ENCODE measurements at places on chromosomes 7 and 10.

GRCh38 chr7:71339924-71340323 lies 208.0 kb downstream of the GALNT17 start:
- DNase-seq: no peak

DNA sequence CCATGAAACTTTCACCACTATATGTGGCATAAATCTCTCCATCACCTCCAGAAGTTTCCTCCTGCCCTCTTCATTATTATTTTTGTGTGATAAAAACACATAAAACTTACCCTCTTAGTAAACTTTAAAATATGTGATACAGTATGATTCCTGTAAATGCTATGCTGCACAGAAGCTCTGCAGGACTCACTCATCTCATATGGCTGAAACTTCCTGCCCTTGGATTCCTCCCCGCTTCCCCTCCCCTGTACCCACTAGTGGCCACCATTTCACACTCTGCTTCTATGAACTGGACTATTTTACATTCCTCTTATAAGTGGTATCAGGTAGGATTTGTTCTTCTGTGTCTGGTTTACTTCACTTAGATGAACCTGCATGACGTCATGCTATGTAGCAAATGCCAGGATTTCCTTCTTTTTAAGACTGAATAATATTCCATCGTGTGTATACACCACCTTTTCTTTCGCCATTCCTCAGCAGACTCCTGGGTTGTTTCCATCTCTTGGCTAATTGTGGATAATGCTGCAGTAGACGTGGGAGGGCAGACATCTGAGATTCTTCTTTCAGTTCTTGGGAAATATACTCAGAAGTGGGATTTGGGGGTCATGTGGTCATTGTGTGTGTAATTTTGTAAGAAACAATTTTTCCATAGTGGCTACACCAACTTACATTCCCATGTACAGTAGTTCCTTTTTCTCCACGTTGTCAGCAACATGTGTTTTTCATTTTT lies 335.2 kb downstream of the SDK1 start:
- no peak for DNase-seq

DNA sequence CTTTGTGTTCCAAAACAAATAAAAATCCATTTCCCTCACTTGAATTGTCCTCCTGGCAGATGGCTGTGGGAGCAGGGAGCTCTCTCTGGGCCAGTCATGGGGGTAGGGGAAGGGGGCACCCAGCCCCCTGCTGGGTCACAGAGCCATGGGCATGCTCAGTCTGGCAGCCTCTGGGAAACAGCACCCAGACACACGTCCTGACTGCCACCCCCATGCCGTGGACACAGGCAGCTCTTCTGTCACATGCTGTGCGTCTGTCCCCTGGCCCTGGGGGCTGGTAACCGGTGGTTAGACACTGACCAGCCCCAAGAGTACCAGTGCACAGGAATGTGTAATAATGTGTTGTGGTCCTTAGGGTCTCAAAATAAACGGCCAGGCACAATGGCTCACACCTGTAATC lies 47.0 kb downstream of the RASGEF1A start:
- DNase-seq: no peak

GRCh38 chr10:21048068-21048467 lies 151.0 kb upstream of the NEBL start:
- no peak for DNase-seq

GRCh38 chr7:117791877-117792780 lies 81.1 kb downstream of the CTTNBP2 start:
- peak; percentile 3 for DNase-seq

GRCh38 chr7:26100406-26101339 lies 51.3 kb upstream of the NFE2L3 start:
- DNase-seq: no peak

DNA sequence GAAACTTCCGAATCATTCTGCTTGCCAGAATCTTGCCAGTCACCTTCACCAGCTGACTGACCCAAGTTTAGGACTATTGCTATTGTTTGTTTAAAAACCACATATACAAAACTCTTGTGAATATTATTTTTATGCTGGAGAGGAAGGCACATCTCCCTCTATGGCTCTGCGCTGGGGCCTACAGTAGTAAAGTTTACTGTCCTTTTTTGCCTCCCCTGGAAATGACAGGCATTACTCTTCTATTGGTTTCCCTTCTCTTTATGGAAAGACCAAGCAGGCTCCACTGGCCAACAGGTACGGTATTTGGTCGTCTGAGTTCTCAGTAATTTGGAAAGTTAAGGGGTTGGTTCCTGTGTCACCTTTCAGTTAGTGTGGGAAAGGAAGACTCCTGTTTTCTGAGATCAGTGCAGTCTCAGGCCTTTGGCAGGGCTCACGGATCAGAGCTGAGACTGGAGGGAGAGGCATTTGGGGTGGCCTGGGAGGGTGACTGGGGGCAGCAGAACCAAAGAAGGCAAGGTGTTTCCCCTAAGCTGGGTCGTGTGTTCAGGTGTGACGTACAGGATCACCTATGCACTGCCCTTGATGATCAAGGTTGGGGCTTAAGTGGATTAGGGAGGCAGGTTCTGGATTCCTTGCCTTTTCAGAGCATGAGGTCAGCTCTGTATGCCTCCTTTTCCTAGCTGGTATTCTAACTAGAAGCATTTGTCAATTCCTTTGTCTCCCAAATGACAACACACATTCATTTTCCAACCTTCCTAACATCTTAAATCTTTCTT lies 16.0 kb upstream of the KIF5B start:
- DNase-seq: no peak

DNA sequence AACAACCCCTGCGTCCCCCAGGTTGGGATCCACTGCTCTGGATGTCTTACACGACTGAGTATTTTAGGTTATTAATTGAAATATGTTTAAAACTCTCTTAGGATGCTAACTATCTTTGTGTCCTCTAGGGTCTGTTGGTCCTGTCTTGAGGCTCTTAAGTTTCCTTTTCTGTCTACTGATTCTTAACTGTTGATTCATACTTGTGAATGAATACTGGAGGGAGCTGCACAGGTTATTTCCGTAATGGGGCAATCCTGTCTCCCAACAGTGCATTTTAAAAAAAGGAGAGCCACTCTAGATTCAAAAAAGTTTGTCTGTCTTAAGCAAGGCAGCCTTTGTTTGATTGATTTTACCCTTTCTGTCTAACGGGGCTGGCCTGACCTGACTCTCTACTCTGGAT lies 237.6 kb upstream of the POM121L12 start:
- no peak for DNase-seq

DNA sequence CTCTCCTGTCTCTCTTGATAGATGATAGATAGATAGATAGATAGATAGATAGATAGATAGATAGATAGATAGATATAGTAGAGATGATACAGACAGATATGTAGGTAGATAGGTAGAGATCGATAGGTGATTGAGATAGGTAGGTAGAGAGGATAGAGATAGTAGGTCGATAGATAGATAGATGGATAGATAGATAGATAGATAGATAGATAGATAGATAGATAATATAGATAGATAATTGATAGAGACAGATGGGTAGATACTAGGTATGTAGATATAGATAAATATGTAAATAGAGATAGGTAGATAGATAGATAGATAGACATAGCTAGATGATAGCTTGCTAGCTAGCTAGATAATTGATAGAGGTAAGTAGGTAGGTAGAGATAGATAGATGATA lies 1154.2 kb upstream of the AUTS2 start:
- DNase-seq: no peak

DNA sequence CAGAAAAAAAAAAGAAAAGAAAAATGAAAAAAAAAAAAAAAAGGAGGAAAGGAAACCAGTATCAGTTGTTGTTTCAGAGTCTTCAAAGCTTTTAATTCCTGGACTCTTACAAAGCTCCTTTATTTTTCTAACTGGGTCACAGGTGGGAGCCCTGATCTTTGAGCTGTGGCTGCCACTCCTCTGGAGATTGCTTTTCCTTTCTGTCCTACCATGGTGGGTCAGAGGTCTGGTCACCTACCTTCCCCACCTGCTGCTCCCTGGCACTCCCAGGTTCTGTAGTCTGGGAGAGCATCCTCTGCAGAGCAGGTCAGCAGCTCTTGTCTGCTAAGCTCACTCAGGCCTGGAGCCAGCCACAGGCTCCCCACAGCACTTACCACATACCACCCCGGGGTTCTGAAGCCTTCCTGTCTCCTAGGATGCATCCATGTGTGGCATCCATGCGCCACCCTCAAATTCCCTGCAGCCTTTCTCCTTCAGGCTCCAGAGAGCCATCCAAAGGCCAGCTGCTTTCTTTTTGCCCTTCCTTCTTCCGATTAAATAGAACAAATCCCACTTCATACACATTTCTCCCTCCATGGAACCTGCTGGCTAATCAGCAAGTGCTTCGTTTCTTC lies 73.2 kb upstream of the TPK1 start:
- no peak for DNase-seq

- DNase-seq: no peak
These were observed 195.5 kb downstream of the MAGI2 start for GRCh38 chr7:79257959-79258358.

- DNase-seq: no peak
These were observed 85.8 kb downstream of the GRK5 start for GRCh38 chr10:119292968-119293760.

- DNase-seq: no peak
These were observed 154.4 kb upstream of the NPY start for GRCh38 chr7:24129597-24129996.

- no peak for DNase-seq
These were observed 76.8 kb downstream of the CREB3L2 start for GRCh38 chr7:137925091-137925490.

DNA sequence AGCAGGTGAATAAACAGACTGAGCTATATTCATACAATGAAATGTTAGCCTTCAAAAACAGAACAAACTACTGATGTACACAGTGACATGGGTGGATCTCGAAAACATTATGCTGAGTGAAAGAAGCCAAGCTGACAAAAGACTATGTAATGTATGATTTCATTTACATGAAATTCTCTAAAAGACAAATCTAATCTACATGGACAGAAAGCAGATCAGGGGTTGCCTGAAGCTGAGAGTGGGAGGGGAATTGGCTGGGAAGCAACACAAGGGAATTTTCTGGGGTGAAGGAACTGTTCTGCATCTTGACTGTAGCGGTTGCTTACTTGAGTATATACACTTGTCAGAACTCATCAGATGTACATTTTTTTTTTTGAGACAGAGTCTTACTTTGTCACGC lies 121.7 kb upstream of the SVIL start:
- no peak for DNase-seq

- DNase-seq: no peak
These were observed 47.0 kb downstream of the FAM171A1 start for GRCh38 chr10:15324113-15324512.

DNA sequence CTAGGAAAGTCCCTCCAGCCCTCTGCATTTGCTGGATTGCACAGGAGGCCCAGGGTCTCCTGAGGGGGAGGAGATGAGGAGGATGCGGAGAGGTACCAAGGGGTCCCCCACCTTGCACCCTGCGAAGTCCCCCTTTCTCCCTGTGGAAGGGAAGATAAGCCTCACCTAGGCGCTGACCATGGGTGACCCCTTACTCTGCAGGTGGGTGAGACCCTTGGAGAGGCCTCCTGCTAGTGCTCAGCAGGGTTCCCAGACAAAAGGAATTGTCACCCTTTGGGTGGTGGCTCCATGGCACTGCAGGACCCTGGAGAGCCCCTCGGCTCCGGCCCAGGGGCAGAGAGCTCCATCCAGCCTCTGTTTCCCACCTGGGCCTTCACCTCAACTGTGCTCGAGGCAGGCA lies 107.0 kb upstream of the RET start:
- DNase-seq: no peak

DNA sequence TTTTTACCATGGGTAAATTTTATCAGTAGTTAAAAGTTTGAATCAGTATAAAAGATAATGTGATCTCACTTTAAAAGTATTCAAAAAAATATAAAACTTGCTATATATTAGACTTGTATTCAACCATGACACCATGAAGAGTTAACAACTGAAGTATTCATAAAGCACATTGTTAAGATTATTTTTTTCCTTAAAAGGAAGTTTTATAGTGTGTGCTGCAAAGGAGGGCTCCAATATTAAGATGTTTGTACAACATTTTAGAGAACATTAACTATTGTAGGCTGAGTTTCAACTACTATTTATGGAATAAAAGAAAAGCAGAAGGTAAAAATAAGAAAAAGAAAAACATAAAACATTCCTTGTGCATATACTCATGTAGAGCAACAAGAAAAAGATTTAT lies 24.5 kb upstream of the CUBN start:
- no peak for DNase-seq

DNA sequence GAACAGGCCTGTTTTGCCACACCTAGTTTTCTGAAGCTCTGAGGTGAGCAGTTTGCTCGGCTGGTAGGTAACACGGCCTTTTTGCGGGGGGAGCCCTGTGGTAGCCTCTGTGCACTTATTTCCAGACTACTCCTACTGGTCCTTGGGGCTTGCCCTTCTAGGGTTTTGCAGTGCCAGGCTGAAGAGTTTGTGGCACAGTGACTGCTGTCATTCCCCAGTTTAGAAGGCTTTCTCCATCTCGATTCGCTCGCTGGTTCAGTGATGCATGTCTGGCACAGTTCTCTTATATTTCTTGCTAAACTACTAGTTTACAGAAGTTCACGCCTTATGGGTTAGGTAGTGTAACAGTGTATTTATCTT lies 711 bp downstream of the KIF20B start:
- peak; percentile 23 for DNase-seq

GRCh38 chr7:6649241-6649961 lies 12.3 kb downstream of the ZNF316 start:
- DNase-seq: no peak

DNA sequence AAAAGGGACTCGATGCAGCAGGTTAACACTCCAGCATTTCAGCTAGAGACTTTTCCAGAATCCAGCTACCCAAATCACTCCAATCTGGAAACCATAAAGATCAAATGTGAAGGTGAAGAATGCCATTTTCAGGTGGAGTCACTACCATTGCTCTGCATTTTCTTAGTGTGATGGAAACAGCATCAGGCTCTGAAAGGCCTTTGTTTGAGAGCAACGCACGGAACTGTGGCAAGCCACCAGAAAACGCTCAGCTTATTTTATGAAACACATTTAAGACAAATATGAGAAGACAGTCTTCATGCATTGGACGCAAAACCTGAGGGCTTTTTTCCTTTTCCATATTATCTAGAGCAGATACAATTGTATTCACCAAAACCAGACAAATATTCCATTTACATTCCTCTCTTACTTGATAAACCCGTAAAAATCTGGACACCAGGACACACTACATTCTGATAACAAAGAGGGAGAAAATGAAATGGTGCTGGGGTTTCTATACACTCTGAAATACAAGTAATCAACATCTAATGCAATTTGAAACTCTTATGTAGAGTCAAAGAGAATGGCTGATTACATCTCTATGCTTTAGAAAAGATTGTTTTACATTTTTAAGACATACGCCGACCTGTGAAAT lies 99.1 kb downstream of the NRP1 start:
- no peak for DNase-seq

DNA sequence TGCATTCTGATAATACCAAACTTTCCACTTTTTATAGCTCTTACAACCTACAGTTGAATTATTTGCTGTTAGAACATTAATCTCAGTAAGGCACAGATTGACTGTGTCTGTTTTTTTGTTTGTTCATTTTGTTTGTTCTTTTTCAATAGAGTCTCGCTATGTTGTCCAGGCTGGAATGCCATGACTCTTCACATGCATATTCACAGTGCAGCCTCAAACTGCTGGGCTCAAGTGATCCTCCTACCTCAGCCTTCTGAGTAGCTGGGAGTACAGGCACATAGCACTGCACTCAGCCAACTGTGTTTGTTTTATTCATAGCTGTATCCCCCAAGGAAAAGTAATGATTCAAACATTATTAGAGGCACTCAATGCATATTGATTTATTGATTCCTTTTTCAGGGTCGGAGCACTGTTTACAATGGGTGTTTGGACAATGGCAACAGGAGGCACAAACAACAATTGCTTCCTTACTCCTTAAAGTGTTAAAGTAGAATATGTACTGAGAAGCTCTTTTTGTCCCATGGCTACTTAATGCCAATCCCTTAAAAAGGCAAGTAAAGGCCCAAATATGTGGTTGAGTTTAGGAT lies 61.1 kb downstream of the SNX13 start:
- no peak for DNase-seq

Measured in CD4-positive, alpha-beta T cell treated with Interleukin-10 for 1 hour (primary cell).